Stimulated activated CD4-positive, alpha-beta T cell treated with anti-CD3 and anti-CD28 coated beads, TNF-alpha, amount 100 ng/mL, for 48 hours (primary cell): ENCODE measurements at places on chromosomes 4 and X.

DNA sequence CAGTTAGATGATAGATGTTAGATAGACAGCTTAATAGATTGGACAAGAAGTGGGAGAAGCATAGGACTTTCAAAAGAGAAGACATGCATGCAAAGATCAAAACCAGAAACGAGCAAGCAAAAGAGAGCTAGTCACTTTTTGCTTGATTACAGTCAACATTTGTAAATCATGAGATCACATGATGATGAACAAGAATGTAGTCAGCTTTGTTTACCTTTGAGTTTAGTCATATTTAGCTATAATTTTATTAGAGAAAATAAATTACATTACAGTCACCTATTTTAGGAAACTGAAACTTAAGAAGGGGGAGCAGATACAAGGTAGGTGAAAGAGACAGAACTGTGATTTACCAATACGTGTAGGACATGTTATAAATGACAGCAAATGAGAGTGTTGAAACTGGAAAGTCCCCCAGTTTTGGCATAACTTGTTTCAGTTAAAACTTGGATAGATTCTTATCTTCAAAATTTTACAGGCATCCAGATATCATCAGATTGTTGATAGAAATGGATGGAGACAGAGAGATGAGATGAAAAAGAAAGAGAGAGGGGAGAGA, 1083.1 kb upstream of the PCDH10 start:
- DNase-seq: no peak

DNA sequence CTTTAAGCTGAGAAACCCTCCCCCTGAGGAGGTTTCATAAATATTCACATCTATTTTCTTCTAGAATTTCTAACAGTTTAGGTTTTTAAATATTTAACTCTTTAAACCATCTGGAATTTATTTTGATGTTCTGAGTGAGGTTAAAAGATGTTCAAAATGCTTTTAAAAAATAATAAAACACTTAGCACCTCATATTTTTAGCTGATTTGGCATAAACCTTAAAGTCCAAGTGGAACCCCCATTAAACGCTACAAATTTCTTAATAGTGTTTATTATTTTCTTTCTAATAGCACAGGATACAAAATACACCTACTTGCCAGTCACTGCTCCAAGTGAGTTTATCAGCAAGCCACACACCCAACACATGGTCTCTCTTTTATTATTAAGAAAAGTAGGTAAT, 277.2 kb downstream of the QDPR start:
- no peak for DNase-seq

DNA sequence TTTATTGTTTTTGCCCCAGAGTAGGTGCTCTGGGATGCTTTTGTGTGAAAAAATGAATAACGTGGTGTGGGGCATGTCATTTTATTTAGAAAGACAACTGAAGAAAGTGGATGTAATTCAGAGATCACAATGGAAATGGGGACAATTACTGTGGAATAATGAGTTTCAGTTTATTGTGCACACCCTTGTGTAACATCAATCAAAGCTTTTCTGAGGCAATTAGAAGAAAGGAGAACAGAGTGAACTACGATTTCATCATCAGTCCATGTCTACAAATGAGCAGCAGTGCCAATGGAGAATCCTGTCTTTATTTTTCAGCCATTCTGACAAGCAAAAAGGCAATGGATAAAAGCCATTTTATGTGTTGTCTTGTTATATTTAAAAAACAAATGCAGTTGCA, 339.2 kb downstream of the TMA16 start:
- no peak for DNase-seq

DNA sequence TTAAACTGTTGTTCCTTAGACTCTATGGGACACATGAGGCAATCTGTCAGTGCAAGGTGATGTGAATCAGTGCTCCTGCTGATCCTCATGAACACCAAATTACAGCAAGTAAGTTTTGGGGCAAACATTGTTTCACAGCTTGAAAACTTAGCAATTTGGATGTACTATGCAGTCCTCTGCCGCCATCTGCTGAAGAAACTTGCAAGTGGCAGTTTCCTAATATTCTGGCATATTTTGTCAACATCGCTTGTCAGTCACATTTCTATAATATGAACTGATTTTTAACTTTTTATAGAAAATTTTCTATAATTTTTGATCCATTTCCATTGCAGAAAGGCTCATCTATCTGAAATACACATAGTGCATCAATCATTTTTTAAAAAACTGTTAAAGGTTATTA, 56.3 kb downstream of the ZAR1 start:
- DNase-seq: no peak

DNA sequence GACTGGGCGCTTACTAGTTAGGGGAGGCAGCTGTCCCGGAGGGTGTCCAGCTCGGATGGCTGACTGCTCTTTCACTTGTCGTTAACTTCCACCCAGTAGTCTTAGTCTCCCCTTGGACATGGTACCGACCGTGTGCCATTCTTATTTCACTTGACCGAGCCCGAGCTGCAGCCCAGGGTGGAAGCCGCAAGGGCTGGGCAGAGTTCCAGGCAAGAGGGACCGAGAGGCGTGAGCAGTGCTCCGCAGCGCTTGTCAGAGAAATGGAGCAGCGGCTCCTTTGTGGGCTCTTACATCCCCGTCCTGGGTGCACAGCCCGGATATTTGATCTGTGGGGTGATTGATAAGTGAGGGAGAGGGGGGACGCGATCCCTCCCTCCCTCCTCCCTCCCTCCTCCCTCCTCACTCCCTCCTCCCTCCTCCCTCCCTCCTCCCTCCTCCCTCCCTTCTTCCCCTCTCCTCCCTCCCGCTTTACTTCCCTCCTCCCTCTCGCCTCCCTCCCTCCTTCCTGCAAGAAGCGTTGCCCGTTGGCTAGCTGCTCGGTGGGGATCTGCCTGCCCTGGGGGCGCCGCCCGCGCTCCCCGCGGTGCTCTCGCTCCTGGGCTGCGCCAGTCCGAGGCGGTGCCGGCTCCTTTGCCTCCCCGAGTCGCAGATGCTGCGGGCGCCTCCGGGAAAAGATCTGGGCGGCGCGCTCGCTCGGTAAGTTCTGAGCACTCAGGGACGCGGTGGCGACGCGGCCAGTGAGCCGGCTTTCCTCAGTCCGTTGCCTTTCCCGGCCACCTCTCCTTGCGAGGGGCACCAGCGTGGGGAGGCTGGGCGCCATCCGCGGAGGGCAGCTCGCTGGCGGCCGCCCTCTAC, at the start of gene SLITRK2:
TSS of gene SLITRK2 (plus strand) at position 499 of the 855 bp plus-strand sequence. CDS start 4,597 bp downstream, outside the sequence.
- DNase-seq: no peak

GRCh38 chrX:56798339-56798711, 69.3 kb downstream of the NBDY start:
- DNase-seq: no peak

GRCh38 chrX:121876305-121876704, 828.9 kb downstream of the GLUD2 start:
- no peak for DNase-seq

DNA sequence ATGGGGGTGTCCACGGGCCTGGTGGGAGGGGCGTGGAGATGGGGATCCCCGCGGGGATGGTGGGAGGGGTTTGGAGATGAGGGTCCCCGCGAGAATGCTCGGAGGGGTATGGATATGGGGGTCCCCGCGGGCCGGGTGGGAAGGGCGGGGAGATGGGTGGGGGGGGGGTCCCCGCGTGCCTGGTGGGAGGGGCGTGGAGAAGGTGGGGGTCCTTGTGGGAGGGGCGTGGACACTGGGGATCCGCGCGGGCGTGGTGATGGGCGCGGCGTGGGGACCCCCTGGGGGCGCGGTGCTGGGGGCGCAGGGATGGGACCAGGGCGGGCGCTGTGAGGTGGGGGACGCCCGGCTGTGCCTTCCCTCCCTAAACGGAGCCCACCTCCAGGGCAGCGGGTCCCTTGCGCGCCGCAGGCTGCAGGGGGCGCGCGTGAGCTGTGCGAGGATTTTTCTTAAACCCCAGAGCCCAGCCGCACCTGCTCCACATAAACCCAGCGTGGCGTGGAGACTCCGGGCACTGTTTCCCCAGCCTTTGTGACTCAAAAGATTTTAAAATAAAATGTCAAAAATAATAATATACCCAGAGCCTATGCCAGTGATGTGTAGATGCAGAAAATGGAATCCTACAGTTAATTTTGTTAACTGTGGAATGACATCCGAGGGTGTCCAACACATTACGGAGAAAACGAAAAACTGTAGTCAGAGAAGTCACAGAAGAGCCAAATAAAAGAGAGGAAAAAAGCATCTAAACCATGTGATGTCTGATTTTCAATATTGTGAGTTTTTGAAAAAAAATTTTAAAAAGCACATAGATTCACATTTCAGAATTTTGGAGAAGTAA, 1.5 kb upstream of the ASMTL start:
- peak; percentile 90 for DNase-seq

DNA sequence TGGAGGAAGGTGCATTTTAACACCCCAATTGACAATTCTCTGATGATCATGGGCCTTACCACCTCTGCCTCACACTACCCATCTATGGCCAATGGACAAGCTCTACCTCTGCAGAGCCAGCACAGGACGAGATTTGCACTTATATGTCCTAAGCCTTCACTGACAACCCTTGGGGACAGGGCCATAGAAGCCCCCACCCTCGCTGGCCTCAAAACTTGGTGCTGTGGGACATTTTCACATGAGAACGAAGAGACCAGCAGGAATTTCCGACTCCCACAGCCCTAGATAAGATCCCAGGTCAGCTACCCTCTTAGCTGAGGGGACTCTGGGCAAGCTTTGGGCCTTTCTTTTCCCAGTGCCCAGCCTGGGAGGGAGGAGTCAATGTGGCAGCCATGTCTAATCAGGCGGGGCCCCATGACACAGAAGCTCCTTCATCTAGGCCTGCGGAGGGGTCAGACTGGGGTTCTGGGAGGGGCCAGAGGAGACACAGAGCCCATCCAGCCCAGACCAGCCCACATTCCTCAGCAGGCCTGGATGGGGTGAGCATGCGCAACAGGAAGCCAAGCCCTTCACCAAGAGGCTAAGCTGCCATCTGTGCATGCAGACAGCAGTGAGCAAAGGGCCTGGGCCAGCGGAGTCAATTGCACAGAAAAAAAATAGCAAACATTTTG, 12.1 kb downstream of the PJA1 start:
- DNase-seq: no peak

DNA sequence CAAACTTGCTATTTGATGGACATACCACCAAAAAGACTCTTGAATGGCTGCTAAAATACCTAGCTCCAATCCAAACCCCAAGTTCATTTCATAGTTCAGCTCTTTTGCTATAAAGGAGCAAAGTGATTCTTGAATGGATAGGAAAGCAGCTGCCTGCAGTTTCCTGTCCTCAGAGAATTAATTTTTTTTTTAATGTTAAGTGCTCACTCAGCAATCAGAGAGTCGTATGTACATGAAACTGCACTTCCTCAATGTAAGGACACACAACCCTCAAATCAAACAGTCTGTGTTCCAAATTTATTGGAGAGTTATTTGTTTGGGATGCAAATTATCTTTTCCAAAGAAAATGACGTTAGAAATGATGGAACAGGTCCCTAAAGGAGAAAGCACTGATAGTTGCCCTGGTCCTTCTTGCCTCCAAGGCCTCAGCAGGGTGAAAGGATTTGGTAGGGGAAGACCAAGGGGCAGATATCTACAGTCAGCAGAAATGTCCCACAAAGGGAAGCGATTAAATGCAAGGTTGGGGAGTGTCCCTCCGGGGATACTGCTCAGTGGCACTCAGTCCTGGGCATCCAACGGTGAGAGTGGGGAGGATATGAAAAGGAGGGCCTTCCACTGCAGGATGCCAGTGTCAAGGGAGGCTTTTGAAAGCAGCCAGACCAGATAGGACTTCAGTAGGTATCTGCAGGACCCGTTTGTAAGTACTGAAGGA, 67.2 kb upstream of the RASGEF1B start:
- DNase-seq: no peak

- DNase-seq: no peak
These were observed 47.1 kb upstream of the SORBS2 start for GRCh38 chr4:185859111-185859510.

GRCh38 chr4:66750273-66750672, 795.0 kb downstream of the CENPC start:
- no peak for DNase-seq

DNA sequence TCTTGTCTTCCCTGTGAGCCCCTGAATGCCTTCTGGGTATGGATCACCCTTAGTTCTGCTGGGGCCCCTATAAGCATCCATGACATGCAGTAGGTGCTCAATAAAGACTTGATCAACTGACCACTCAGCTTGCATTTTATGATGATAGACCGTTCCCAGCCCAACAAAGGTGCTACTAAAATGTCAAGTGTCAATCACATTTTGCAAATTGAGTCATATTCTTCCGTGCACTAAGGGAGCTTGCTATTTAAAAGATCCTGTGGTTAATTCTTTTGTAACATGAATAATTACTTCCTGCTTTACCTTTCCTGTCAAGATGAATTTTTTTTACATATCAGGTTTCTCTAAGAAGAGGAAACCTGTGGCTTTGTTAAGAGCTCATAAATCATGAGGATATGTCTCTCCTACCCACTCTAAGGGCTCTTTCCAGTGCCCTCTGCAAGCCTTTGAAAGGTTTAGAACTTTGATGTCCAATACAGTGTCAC, 47.6 kb downstream of the SH3KBP1 start:
- DNase-seq: no peak

- DNase-seq: no peak
These were observed 164.7 kb downstream of the PCDH18 start for GRCh38 chr4:137367620-137368019.

- DNase-seq: no peak
These were observed 3.4 kb downstream of the SMR3A start for GRCh38 chr4:70364002-70364401.

DNA sequence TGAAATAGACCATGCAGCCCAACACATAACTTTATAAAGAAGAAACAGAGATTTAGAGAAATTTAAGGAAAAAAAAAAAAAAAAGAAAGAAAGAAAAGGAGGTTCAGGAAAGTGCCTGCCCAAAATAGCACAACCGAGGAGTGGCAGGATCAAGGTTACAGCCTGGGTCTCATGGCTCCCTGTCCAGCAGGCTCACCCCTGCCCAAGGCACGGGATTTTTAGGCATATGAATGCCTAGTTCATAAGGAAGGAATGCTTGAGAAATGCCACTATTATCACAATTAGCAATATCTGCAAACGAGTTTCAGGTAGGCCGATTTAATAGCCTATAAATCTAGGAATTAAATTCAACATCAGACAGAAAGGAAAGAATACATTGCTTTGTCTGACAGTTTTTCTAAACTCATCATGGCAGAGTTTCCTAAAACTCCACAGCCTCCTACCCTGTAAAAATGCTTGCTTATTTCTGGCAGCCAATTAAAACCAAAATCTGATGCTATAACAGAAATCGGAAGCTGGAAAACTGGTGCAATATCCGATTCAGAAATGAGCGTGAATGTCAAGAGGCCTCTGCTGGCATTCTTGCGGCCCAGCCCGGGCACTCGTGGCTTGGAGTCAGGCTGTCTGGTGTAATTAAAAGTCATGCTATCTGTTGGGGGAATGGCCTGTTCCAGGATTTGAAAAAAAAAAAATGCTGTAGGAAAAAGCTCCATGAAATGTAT, 63.5 kb downstream of the GEMIN8 start:
- no peak for DNase-seq
